ENCODE measurements at places on chromosomes 12 and 14.
A peak's percentile ranks its signal among the peaks of the same experiment; 100 is the strongest.

GRCh38 chr14:96502621-96503305 is 581 bp downstream of the PAPOLA start:
- peak; percentile 10 for DNase-seq

GRCh38 chr12:69843608-69844007 is 18.6 kb downstream of the MYRFL start:
- DNase-seq, result no peak

- no peak for DNase-seq
Observed at GRCh38 chr12:64814432-64814831, 10.0 kb upstream of the TBC1D30 start.

- no peak for DNase-seq
Observed at GRCh38 chr14:71403656-71404055, 496.4 kb downstream of the PCNX1 start.

DNA sequence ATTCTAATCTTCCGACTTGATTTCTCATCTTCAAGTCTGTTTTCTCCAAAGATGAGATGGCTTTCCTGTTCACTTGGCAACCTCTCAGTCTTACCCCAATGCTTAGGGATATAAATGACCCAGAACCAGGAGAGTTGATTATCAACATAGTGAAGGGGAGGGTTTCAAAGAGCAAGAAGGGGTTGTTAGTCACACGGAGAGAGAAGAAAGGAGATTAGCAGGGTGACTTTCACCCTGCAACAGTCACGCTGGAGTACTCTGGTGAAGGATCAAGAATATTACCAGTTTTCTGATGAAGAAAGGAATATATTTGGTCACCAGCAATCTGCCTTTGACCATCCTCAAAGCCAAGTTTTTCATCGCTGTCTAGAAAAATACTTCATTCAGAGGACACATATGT is at the start of gene TMEM52B:
Gene TMEM52B, plus strand, starts transcription at position 212 of the 400 bp plus-strand sequence. CDS start 543 bp downstream, outside the sequence.
- DNase-seq, result no peak

GRCh38 chr12:115859231-115859630 is 418.3 kb downstream of the MED13L start:
- DNase-seq, result no peak

DNA sequence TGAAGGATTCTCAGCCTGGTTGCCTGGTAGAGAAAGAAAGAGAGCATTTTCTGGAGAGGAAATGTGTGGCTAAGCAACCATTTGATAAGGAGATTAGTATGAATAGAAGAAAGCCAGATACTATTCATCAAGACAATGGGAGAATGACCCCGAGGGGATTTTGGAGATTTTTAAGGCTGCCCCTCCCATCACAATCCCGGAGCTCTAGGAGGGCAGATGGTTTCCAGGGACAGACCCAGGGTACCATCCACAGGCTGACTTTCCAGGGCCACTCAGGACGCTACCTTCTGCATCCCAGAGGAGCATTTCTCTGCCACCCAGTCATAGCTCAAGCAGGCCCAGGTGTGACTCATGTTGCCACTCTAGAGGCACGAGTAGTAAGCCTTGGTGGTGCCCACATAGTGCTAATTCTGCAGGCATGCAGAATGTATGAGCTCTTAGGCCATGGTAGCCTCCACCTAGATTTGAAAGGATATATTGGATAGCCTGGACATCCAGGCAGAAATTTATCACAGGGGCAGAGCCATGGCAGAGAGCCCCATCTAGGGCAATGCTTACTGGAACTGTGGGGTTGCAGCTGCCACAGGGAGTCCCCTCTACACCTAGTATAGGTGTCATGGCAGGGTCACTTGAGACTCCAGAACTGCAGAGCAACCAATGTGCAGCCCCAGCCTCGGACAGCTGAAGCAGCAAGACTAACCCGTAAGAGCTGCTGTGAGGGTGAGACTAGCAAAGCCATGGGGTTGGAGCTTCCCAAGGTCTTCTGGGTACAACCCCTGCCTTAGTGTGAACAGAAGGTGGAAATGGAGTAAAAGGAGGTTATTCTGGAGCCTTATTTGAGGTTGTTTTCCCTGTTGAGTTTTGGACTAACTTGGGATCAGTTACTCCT is 366.0 kb downstream of the ZFP36L1 start:
- DNase-seq, result no peak

DNA sequence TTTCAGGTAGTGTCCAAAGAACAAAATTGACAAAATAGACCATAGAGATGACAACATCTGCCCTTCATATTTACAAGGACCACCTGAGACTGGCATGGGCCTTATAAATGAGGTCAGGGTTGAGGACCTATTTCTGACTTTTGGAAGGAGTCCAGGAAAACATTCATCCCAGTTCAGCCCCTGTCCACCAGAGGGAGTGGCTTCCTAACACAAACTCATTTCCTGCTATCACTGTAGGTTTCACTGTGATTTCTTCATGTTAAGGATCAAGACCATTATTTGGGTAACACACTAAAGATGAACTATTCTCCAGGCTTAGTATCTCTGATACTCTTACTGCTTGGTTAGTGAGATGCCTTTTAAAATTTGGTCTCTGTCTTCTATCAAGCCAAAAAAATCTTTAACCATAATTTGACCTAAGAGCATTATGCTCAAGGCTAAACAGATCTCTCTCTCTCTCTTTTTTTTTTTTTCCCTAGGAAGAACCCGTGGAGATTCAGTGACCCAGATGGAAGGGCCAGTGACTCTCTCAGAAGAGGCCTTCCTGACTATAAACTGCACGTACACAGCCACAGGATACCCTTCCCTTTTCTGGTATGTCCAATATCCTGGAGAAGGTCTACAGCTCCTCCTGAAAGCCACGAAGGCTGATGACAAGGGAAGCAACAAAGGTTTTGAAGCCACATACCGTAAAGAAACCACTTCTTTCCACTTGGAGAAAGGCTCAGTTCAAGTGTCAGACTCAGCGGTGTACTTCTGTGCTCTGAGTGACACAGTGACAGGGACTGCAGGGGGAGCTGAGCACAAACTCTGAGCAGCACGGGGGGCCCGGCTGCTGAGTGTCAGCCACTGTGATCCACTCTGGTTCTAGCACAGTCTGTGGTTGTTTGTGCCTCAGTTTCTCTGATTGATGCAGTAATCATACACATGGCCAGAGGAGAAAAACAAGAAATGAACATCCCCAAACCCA is 267.6 kb upstream of the OR4E1 start:
- no peak for DNase-seq

DNA sequence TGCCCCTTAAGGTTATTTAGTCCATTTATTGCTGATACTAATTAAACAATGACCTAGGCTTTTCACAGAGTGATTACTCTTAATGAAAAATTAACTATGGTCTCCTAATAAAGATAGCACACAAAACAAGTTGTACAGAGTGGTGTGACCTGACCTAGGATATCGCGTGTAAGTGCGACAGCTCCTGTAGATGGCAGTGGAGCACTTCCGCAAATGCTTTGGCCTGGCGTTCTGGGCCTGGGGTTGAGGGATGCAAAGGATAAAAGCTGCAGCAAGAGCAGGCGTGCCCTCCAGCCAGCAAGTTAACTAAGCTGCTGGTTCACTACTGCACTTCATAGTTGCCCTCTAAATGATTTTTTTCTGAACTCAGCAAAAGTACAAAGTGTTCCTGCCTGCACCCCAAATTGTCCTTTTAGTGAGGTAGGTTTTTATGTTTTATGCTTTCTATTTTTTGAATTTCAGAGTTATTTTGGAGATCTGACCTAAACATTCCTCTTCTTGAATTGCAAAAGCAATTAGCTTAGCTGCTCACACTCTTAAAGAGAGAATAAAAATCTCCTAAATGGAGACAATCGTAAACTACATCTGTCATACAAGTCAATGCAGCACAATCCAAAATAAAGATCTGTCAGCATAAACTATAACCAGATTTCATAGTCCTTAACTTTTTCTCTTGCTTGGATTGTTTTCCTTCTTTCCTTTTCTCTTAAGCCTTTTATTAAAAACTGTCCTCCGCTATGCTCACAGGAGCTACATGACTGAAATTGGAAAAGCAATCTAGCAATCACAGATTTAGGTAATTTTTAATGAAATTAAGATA is 379.6 kb downstream of the LRIG3 start:
- peak; percentile 71 for DNase-seq

All from NCI-H187 (cell line).